ENCODE measurements at places on chromosomes 13 and 19. TPM values are rescaled to one million over a fixed set of nuclear protein-coding genes. Genes with fewer than 3 reads are reported as not detected.
A peak's percentile ranks its signal among the peaks of the same experiment; 100 is the strongest.

Gene KISS1R
- total RNA-seq: 3.3 TPM

Gene C3
- 382 TPM for total RNA-seq

Gene RNF17
- not detected for total RNA-seq

Gene SIGLEC7
- not detected for total RNA-seq

Gene PSG6
- not detected for total RNA-seq

DNA sequence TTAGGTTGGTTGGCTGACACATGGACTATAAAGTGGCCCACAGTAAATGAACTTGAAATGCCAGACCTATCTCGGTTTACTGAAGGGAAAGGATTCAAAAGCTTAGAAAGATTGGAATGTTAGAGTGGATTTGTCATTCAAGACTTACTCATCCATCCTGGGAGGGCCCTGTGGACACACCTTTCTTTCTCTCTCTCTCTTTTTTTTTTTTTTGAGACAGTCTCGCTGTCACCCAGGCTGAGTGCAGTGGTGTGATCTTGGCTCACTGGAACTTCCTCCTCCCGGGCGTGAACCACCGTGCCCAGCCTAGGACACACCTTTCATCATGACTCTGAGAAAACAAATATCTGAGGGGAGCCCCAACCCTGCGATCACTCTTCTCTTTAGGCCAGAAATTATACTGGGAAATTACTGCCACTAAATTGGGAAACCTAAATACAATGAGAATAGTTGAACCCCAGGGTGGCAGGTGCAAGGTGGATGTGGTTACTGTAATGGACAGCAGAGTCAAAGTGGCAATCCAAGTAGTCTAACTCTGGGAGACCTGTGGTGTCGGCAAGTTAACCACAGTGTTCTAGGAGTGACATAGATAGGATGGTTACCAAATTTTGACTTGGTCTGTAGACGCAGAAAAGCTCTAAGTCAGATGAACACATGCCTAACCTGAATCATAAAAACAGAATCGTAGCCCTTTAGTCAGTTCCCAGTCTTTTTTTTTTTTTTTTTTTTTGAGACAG lies 47.1 kb upstream of the ZMYM5 start:
- H3K4me1 ChIP-seq: no peaks in the 10 kb centered on the region
- no peak for DNase-seq
- no peak overlapping the region for H3K4me3 ChIP-seq
- H3K27me3 ChIP-seq: no peaks in the 10 kb centered on the region
- H3K27ac ChIP-seq: no peak overlapping the region

- no peak for DNase-seq
- no peak overlapping the region for H3K4me3 ChIP-seq
- peaks cover 9% of the 10 kb centered on the region for H3K4me1 ChIP-seq
- no peaks in the 10 kb centered on the region for H3K36me3 ChIP-seq
- peaks cover 56% of the 10 kb centered on the region for H3K27me3 ChIP-seq
Measured at GRCh38 chr13:78593652-78594455, 9.5 kb downstream of the POU4F1 start.

GRCh38 chr13:109000207-109000606 lies 370.8 kb downstream of the MYO16 start:
- H3K27ac ChIP-seq: no peak overlapping the region
- no peaks in the 10 kb centered on the region for H3K36me3 ChIP-seq
- H3K4me1 ChIP-seq: no peaks in the 10 kb centered on the region

GRCh38 chr13:79614250-79614918 lies 133.4 kb downstream of the NDFIP2 start:
- H3K27ac ChIP-seq: no peak overlapping the region
- H3K4me3 ChIP-seq: no peak overlapping the region
- H3K4me1 ChIP-seq: no peaks in the 10 kb centered on the region
- H3K36me3 ChIP-seq: no peaks in the 10 kb centered on the region
- no peak for DNase-seq

GRCh38 chr13:70189981-70190380 lies 81.7 kb upstream of the KLHL1 start:
- no peaks in the 10 kb centered on the region for H3K4me1 ChIP-seq
- H3K36me3 ChIP-seq: no peaks in the 10 kb centered on the region
- no peaks in the 10 kb centered on the region for H3K27me3 ChIP-seq

DNA sequence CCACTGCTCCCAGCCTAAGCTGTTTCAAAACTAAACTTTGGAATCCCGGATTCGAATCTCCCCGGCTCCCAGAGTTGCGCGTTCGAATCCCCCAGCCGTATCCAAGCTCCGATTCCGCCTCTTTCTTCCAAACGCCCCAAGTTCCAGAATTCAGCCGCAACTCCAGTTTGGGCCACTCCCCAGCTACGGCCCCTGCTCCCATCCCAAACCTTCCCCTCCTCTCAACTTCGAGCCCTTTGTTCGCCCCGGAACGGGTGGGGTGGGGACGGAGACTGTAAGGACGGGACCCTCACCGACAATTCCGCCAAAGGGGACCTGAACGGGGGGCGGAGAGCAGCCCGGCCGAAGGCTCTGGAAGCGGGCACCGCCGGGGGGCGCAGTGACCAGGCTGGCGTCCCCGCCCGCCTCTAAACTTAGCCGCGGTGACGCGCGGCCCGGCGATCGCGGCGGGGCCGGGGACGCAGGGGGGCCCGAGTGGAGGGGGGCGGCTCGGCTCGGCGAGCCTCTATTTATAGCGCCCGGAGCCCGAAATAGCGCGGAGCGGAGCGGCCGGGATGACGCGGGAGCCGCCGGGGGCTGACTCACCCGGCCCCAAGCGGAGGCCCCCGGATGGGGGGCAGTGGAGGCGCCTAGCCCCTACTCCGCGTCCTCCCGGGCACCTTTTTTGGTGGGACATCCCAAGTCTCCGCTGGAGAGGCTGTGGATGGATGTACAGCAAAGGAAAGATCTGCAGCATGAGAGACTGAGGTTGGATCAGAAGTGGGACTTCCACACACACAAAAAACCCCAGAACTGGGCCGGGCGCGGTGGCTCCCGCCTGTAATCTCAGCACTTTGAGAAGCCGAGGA lies 4.9 kb upstream of the ERCC1 start:
- no peaks in the 10 kb centered on the region for H3K36me3 ChIP-seq
- H3K4me1 ChIP-seq: peaks cover 28% of the 10 kb centered on the region
- no peak for DNase-seq
- no peaks in the 10 kb centered on the region for H3K27me3 ChIP-seq
- H3K27ac ChIP-seq: peak overlapping the region; percentile 44

- no peaks in the 10 kb centered on the region for H3K36me3 ChIP-seq
- no peaks in the 10 kb centered on the region for H3K4me1 ChIP-seq
- H3K4me3 ChIP-seq: no peak overlapping the region
- H3K27me3 ChIP-seq: no peaks in the 10 kb centered on the region
Measured at GRCh38 chr19:8561075-8561764, 16.0 kb downstream of the MYO1F start.

GRCh38 chr19:44585371-44586133 lies 27.8 kb upstream of the IGSF23 start:
- no peak overlapping the region for H3K4me3 ChIP-seq
- H3K4me1 ChIP-seq: peaks cover 10% of the 10 kb centered on the region
- H3K27ac ChIP-seq: no peak overlapping the region
- H3K36me3 ChIP-seq: no peaks in the 10 kb centered on the region
- H3K27me3 ChIP-seq: no peaks in the 10 kb centered on the region
- DNase-seq: no peak
